NCI-H1436 (cell line): ENCODE measurements at places on chromosomes 2 and 18.

DNA sequence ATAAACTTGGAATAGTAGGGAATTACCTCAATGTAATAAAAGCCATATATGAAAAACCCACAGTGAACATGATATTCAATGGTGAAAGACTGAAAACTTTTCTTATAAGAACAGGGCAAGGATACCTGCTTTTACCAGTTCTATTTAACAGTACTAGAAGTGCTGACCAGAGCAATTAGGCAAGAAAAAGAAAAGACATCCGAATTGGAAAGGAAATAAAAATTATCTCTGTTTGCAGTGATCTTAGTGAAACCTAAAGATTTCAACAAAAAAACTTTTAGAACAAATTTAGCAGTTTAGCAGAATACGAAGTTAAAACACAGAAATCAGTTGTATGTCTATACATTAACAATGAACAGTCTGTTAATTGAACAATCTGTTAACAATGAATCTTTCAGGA lies 69.1 kb downstream of the MIB1 start:
- no peak for DNase-seq

- DNase-seq: no peak
These were observed 25.3 kb downstream of the XPO1 start for GRCh38 chr2:61512768-61513398.

DNA sequence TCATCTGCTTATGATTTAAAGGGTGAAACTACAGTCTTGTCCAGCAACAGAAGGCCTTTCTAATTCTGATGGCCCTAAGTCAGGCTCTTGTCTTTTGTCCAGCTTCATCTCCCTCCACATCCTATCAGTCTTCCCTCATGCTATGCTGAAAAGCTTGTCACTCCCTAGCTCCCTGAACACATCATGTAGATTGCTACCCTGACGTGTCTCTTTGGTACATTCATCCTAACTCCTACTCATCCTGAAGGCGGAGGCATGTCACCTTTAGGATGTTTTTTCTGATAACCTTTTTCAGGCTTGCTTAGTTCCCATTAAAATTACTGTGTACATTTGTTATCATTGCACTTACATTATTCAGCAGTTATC lies 78.4 kb upstream of the ARL5A start:
- no peak for DNase-seq

GRCh38 chr2:57893786-57894185 lies 152.8 kb upstream of the VRK2 start:
- no peak for DNase-seq

DNA sequence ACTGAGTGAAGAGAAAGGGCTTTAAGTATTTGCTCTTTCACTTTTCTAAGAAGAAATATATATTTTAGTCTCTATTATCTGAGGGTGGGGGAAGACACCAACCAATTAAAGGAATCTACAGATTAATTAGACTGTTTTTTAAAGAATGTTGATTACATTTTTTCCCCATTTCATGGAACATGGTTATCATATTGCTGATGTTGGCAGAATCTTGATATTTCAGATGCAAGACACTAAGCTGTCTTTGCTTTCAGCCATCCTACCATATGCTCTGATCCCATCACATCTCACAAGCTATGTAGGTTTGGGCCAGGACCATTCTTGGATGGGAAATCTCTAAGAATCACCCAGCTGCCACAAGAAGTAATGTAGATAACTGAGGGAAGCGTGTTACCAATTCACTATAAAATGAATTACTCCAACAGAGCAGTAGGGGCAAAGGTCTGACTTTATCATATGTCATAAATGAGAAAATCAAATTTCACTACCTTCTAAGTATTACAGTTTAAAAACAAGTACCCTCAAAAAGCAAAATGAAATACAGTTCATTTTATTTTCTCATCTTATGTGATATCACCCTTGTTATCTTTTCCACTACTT lies 6.7 kb upstream of the TBR1 start:
- no peak for DNase-seq

DNA sequence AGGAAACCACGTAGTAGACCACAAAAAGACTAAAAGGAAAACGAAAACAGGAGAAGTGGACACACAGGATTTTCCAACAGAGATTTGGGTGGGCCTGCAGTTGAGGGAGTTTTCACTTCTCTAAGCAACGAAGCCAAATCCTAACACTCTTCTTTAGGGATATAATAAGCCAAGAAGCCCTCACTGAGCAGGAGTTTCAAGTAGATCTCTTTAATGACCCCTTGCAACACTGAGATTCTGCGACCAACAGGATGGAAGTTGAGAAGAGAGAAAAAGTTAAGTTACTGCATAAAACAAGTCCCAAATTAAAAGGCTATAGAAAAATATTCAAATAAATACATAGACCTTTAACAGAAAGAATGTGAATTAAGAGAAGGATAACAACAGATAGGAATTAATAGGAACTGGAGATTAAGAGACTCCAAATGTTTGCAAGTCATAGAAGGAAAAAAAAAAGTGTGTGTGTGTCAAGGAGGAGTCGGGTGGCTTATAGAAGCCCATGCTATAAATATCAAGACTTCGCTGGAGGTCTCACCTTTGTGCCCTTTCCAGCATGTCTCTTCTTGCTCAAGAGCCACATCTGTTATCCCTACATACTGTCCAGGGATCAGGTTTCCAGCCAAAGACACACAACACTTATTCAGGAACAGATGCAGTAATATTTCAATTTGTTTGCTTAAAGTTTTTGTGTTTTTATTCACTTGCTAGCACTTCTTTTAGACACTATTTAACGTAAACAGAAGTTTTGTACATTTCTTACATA lies 69.4 kb upstream of the ARHGAP28 start:
- no peak for DNase-seq

GRCh38 chr2:69184224-69184623 lies 171.2 kb downstream of the ANTXR1 start:
- no peak for DNase-seq

DNA sequence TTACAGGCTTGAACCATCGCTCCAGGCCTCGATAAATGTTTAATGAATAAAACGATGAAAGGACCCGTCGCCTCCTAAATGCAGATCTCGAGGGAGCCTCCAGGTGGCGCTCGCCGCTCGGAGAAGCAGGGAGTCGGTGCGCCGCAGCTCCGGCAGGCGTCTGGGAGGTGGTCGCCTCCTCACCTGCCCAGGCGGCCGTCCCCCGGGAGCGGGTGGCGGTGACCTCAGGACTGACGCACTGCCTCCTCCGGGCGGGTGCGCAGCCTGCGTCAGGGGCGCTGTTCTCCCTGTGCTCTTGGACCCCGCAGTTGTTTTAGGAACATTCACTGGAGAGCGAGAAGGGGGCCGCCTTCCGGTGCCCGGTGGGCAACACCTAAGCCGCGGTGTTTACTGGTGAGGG lies 38.6 kb upstream of the POLE4 start:
- peak; percentile 68 for DNase-seq

DNA sequence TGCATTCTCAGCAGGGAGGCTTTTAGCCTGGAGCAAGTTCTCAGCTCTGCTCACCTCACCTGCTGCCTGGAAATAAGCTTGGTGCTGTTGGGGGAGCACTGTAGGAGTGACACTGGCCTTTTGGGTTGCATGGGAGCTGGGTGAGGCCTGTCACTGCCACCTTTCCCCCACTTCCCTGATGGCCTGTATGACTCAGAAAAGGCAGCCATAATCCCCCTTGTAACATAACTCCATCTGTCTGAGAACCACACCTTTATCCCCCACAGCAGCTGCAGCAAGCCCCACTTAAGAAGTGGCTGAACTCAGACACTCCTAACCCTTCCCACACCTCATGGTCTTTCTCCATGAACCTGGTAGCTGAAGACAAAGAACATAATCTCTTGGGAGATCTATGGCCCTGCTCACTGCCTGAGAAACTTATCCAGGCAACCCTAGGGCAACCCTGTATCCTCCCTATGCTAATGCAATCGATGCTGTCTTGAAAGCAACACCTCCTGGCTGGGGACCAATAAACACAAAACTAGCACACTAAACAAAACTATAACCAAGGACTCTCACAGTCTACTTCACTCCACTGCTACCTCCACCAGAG lies 258.9 kb upstream of the OSR1 start:
- DNase-seq: no peak

- DNase-seq: no peak
These were observed 48.3 kb downstream of the CABLES1 start for GRCh38 chr18:23183411-23184150.

GRCh38 chr2:233867993-233868532 lies at the start of gene MSL3B:
Gene MSL3B, minus strand, starts transcription at chr2:233868386.
- DNase-seq: no peak

- DNase-seq: no peak
These were observed 284 bp downstream of the TIMM21 start for GRCh38 chr18:74148543-74149070.

GRCh38 chr2:64471600-64471999 lies 17.6 kb downstream of the LGALSL start:
- no peak for DNase-seq

DNA sequence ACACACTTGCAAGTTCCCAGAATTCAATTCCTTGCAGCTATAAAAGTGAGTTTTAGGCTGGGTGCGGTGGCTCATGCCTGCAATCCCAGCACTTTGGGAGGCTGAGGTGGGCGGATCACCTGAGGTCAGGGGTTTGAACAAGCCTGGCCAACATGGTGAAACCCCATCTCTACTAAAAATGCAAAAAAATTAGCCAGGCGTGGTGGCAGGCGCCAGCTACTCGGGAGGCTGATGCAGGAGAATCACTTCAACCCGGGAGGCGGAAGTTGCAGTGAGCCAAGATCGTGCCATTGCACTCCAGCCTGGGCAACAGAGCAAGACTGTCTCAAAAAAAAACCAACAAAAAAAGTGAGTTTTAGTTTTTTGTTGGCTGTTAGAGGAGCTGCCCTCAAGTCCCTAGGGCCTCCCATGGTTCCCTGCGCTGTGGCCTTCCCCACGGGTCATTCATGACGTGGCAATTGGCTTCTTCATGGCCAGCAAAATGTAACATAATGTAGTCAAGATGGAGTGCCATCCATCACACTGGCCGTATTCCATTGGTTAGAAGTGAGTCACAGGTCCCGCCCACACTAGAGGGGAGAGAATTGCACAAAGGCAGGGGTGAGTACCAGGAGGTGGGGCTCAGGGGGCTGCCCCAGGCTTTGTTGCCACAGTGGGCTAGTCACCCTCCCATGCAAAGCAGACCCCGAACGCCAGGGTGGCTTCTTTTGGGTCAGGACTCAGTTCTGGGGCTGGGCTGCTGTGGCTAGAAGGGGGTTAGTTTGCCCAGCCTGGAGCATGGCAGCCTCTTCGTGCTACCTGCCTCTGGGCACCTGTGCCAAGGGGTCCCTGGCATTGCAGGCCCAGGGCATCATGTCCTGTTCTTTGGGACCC lies 37.7 kb upstream of the INHBB start:
- no peak for DNase-seq

DNA sequence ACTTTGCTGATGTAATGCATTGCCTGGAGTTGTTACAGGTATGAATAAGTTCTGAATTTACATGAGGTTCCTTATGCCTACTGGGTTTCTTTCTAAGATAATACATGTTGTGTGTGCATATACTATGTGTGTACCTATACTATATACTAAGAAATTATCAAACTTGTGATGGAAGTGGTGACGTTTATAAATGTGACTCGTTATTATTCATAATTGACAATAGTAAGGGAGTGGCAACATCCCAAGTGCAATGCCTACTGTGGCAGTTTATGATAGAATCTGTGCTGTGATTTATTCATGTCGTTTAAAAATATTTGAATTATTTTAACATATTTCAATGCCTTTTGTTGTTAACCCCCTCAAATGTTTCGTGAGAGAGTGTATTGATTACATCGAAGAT lies 29.9 kb downstream of the MYOM1 start:
- DNase-seq: no peak

GRCh38 chr2:8264981-8265380 lies 416.9 kb upstream of the ID2 start:
- DNase-seq: no peak

DNA sequence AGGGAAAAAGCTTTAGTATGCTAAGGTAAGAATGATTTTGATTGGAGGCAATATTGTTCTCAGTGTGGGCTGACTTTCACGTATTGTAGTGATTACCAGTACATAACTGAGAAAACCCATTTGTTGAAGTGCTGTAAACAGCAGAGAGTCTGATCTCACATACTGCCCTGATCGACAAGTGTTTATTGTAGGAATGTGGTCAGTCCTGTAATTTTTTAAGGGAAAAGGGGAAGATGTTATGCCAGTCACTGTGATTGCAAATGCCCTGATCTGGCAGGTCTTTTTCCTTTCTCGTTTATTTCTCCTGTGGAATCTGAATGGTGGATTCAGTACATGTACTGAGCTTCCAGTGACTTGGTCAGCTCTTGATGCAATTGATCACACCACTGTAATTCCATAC lies 11.5 kb downstream of the SPATS2L start:
- no peak for DNase-seq

- no peak for DNase-seq
These were observed 20.9 kb downstream of the ANXA4 start for GRCh38 chr2:69762513-69763494.

DNA sequence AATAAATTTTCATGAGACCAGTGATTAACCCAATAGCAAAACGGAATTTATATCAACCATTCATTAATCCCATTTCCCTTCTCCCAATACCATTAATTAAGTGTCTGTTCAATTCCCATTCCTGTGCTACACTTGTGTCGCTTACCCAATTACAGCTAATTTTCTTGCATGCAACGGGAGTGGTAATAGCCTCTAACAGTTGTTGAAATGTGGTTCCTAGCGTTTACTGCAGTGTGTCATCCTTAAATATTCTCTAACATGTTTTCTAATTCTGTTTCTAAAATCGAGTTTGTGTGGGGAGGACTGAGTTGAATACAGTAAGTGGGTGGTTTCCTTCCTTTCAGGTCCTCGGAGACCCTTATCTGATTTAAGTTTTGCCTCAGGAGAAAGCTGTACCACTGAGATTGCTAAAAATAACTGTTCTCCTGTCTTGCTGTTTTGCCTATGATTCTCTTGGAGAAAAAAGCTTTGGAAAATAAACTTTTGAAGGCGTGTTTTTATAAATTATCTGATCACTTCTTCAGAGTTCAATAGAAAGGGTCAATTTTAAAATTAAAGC lies 59.3 kb upstream of the LRRTM1 start:
- DNase-seq: no peak

GRCh38 chr2:23782646-23783045 lies 144.3 kb downstream of the ATAD2B start:
- no peak for DNase-seq

DNA sequence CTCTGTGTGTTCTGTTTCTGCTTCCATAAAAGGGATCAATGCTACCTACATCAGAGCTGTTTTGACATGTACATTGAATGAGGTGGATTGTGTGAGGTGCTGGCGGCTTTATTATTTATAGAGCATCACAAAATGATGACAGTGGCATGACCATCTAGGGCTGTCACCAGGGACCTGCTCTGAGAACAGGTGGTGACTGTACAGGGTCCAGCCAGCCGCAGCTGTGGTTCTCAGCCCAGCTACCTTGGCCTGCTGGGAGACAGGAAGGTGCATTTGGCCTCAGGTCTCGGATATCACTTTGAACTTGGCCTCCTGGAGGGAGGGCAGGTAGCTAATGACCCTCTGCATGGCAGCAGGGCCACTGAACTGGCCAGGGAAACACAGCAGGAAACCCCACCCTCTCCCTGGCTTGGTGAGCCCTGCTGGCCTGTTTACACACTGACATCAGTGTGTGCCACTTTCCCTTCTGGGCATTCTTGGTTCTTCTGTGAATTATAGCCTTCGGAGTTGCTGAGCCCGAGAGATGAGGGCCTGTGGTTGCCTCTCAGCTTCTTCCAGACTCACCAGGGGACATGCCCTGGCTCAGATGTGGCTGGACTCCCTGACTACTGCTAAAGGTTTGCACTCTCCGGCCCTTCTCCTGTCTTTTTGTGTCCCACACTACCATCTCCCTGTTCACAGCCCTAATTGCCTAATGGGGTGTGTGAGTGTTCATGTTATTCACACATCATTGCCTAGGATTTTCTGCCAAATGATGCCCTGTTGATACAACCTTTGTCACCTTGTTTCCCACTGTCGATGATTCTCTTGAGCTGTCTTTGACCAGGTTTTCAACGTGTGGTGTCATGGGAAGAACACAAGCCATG lies 109.2 kb upstream of the RAB12 start:
- no peak for DNase-seq
